Neural crest cell (in vitro differentiated cells): ENCODE measurements at places on chromosomes 6 and 20.

- no peak for DNase-seq
These were observed 79.0 kb downstream of the SYNJ2 start for GRCh38 chr6:158060455-158061360.

DNA sequence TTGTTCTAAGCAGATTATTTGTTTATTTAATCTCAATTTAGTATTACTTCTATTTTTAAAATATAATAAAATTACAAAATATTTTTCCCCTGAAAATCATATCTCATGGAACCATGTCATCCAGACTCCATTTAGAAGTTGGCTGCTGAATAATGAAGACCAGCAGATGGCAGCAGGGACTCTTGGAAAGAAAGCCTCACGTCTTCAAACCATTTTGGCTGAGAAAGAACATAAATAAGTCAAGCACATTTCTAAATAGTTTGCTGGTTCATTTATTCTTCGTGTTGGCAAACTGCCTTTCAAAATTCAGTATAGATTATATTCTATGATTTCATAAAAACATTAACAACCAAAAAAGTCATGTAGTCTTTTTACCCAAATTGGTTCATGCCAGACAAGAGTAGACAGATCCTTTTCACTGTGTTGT, 71.7 kb downstream of the RCAN2 start:
- DNase-seq: peak; percentile 32

- peak; percentile 94 for DNase-seq
These were observed at the start of gene XRN2 for GRCh38 chr20:21303061-21303871. TSS of gene XRN2 (plus strand) at chr20:21303331. CDS start at chr20:21303399, 68 bp downstream.

DNA sequence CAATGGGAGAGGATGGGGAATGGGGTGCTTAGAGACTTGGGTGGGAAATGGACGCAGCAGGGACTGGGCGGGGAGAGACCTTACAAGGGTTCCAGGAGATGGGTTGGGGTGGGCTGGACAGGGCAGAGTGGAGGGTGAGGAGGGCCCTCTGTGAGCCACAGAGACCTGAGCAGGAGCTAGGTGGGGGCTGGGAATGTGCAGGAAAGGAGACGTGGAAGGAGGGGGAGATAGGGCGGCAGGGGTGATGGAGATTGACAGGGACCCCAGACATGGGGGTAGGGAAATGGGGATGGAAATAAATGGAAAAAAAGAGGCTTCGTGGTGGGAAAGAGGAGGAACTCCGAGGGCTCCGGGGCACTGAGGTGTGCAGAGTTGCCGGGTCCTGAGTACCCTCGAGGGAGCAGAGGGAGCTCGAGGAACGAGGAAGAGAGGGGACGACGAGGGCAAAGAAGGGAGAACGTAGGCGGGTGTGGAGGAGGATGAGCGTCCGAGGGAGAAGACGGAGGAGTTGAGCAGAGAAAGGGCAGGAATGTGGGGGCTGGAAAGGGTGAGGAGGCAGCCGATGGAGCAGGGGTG, 2.0 kb upstream of the CTCFL start:
- no peak for DNase-seq

DNA sequence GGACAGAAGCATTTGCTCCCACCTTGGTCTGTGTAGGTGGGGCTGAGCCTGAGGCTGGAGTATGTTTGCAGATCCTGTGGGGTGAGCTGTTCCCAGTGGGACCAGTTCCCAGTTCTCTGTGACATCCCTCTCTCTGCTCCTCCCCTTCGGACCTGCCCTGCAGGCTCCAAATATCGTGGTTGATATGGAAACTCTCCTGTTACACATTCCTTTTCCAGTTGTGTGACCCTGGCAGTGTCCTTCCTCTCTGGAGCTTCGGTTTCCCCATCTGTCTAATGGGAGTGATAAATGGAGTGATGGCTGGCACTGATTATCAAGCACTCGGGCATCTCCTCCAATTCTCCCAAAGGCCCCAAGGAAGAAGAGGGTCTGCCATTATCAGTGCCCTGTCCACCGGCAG, 15.7 kb upstream of the TGM2 start:
- DNase-seq: no peak

DNA sequence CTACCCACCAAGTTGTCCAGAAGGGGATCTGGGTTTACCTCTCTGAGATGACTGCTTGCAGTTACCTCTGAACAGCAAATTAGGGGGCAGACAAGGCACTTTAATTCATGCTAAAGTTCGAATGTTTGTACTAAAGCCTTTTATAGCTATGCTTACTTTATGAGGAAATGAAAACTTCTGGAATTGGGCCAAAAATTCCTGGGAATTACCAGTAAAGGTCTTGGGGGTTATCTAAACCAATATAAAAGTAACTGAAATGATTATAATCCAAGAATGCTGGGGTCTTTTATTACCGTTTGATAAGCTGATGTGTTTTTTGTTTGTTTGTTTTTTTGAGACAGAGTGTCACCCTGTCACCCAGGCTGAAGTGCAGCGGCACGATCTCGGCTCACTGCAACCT, 7.9 kb upstream of the LZTS3 start:
- no peak for DNase-seq

- no peak for DNase-seq
These were observed 1.1 kb upstream of the BAK1 start for GRCh38 chr6:33581186-33581585.

- no peak for DNase-seq
These were observed 833.2 kb downstream of the MAFB start for GRCh38 chr20:39855799-39856198.

DNA sequence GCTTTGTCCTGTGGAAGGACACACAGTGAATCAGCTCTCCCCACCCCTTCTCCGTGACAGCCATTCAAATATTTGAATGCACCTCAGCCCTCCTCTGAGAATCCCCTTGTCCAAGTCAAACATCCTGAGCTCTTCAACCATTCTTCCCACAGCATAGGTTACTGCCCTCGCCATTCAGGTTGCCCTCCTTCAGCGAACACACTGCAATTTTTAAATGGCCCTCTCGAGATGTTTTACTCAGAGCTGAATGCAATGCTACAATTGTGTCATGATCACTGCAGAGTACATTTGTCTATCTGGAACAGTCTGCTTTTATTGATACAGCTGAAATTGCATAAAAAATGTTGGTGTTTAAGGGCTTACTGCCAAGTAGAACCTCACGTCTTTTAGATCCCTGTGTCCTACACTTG, 48.9 kb downstream of the SLC2A12 start:
- no peak for DNase-seq

DNA sequence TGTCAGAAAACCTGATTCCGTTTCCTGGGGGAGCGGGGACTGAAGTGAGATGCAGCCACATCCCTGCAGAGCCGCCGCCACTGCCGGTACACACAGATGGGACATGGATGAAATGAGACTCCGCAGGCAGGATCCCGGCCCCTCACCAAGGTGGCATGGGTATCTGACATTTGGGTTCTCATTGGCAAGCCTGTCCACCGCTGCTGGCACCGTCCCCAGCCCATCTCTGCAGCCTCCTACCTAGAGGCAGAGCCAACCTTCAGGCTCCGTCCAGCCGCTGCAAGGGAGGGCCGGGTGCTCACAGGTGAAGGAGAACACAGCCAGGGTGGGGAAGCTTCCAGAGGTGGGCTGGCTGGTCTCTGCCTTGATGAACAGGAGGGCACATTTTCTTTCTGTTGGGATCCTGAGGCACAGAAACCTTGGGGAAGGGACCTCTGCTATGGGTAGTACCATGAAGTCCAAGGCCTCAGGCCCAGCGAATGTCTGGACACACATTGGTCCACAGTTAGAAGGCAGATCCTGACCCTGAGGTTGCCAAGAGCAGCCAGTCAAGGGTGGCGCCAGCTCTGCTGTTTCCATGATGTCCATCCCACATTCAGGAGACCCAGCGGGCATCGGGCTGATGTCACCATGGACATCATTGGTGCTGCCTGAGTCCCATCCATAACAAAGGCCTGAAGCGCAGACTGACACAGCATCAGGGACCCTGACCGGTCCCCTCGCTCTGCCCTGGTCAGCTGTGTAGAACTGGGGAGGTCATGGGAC, 177.4 kb downstream of the TAF4 start:
- DNase-seq: no peak
